Activated T-helper 1 cell treated with anti-CD3 and anti-CD28 coated beads, Interleukin-2, amount 50 U/mL, for 16 hours (primary cell): ENCODE measurements at places on chromosomes 3 and 15.

DNA sequence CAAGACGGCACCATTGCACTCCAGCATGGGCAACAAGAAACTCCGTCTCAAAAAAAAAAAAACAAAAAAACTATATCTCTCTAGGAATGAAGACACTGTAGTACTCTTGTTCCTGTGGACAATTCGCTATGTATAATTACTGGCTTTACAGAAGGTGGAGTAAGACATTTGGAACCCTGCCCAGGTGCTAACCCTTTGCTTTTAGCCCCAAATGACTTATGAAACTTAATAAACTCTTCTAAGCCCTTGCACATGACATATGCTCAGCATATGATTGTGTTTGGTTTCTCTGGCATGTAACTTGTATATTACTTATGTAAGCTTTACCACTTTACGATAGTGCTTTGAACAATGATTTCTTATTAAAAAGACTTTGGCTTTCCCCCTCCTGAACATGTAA is 27.3 kb upstream of the PRTG start:
- DNase-seq: no peak

GRCh38 chr3:48024401-48024800 is 8.2 kb upstream of the MAP4 start:
- DNase-seq: no peak

DNA sequence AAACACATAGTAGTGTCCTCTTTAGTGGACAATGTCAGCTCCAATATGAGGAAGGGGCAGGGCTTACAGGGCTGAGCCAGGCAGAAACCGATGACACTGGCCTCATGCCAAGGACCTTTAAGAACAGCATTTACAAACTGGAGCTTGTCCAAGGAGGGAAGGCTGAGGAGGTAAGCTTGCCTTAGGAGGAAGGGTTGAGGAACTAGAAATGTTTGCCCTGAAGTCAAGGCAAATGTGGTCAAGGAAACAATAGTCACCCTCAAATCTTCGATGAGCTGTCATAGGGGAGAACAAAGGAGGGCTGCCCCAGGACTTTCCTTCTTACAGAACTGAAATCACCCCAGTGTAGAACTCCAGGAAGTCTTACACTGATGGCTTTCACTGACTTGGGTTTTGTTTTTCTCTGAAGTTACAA is 136.4 kb downstream of the LIPC start:
- no peak for DNase-seq

DNA sequence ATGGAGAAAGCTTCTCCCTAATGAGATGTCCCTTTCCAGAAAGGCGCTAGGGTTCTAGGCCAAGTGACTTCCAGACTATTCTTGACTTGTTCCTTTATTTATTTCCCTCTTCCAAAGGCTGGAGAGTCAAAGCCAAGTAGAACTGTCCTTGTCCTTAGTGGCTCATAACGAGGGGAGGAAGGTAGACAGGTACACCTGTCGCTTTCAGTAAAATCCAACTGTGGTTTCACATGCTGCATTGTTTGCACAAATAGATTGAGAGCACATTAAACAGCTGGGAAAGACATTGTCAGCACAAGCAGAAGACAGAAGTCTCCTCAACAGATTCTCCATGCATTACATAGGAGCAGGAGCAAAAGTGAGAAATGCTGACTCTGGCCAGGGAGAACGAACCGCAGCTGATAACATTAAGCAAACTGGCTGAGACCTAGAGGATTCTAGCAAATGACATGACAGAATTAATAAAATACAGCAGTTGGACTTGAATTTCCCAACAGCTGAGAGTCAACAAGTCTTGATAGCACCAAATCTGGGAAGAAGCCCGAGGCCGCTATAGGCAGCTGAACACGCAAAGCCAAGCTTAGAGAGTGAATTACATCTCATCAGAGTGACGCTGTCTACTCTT is 227.7 kb downstream of the TLE3 start:
- no peak for DNase-seq

- DNase-seq: no peak
These were observed 600.5 kb downstream of the EDEM1 start for GRCh38 chr3:5787861-5788488.

GRCh38 chr3:181976526-181976925 is 264.8 kb downstream of the SOX2 start:
- DNase-seq: no peak

DNA sequence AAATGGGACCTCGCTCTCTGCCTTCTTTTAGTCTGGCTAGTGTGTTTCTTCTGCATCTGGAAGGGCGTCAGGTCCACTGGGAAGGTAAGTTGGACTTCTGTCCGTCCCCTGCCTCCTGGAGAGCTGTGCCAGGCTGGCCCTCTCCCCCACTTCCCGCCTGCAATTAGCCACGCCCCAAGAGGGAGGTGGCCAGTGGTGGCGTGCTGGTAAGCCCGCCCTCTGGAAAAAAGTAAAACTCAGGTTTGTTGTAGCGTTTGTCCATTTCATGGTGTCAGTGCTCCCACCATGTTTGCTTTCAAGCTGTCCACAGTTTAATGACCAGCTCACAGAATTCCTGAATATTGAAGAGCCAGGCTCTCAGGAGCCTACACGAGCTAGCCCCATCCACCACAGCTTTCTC is 55.6 kb downstream of the SLC6A6 start:
- DNase-seq: no peak

- no peak for DNase-seq
These were observed 26.0 kb downstream of the TARS3 start for GRCh38 chr15:101698314-101698713.

- DNase-seq: no peak
These were observed 1.5 kb upstream of the AMIGO3 start for GRCh38 chr3:49720855-49721595.

- DNase-seq: no peak
These were observed 21.1 kb downstream of the ANXA2 start for GRCh38 chr15:60376677-60377095.

- DNase-seq: peak; percentile 3
These were observed 1.3 kb upstream of the RFX7 start for GRCh38 chr15:56244811-56245576.

GRCh38 chr3:107942951-107943749 is 147.7 kb downstream of the CD47 start:
- DNase-seq: no peak

DNA sequence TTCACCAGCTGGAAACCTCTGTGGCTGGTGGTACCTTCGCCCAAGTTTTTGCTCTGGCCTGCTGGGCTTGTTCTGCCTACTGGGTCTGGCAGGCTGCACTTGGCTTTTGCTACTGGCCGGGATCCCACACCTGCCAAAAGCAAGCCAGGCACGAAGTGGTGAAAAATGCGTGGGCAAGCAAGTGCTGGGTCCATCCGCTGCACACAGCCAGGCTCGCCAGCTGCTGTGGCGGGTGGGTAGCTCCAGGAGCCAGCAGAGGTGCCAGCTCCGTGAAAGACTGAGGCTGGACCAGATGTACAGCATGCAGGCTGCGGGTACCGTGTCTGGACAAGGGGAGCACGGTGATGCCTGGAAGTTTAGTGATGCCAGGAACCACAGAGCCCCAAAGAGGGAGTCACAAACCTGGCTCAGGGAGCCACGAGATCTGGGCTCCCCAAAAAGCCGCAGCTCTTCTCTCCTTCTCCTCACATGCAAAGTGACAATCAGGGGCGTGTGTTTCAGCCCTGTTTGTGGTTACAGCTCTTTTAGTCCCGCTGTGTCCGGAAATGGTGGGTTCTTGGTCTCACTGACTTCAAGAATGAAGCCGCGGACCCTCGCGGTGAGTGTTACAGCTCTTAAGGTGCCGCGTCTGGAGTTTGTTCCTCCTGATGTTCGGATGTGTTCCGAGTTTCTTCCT is 1455.6 kb upstream of the GBE1 start:
- DNase-seq: no peak

DNA sequence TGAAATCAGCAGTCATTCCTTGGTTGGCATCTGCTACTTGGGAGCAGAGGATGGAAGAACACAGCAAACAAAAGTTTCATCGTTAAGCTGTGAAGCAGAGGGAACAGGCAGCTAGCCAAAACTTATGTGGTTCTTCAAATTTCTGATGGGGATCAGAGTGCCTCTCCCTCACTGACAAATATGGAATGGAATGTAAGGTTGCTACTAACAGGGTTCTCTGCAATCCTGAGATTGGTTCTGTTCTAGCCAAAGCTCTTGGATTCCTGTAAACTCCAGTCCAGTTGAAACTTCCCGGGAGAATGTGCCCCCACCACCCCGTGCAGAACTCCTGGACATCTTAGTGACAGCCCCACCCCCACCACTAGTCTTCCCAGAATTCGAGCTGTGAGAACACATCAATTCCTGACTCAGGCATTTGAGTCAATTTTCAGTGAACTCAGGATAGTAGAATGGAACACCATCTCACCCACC is 55.9 kb upstream of the PHLDB2 start:
- no peak for DNase-seq

DNA sequence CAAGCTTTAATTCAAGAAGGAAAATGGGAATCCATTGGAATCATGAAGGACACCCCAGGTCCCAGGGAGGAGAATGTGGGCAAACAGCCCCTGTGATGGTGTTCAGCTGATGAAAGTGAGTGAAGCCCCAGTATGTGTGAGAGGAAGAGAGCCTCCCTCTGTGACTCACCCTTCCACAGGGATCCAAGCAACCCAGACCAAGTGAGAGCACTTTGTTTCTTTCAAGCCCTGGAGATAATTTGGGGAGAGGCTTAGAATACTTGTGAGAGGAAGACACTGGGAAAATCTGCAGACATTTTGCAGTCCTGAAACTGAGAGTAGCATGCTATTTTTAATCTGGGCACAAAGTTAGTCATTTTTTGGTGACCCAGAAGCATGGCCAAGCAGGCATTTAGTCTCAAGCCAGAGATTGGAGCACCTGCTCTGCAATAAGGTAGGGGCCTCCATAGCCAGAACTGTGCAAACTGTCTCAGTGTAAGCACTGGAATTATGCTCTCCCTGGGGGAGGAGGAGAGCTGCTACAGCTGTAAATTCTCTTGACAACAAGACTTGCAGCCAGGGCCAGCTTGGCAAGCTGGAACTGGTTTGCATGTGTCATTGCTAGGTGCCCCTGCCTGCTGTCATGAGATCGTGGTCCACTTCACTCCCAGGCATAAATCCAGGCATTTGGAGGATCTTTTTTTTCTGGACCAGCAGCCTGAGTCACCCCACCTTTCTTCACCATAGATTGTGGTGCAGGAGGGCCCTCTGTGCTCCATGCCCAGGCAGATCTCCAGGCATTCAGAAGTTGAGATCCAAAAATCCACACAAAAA is 537.8 kb upstream of the DPPA4 start:
- no peak for DNase-seq

GRCh38 chr3:194103983-194104751 is 31.8 kb upstream of the HES1 start:
- no peak for DNase-seq

DNA sequence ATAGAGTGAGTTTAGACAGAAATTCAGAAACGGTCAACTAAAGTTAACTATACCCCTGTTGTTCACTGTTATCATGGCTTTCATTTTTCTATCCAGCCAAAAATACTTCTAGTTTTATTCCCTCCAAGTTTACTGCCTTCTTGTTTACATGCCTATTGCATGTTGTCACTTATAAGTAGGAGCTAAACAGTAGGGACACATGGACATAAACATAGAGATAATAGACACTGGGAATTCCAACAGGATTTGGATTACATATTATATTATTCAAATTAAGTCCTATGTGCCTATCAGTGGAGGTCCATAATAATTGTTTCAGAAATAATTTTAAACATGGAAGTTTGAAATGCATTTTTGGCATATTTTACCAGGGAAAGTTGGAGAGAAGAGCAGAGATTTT is 269.1 kb upstream of the ZNF717 start:
- DNase-seq: no peak

GRCh38 chr3:37150621-37151020 is 23.8 kb downstream of the LRRFIP2 start:
- no peak for DNase-seq

DNA sequence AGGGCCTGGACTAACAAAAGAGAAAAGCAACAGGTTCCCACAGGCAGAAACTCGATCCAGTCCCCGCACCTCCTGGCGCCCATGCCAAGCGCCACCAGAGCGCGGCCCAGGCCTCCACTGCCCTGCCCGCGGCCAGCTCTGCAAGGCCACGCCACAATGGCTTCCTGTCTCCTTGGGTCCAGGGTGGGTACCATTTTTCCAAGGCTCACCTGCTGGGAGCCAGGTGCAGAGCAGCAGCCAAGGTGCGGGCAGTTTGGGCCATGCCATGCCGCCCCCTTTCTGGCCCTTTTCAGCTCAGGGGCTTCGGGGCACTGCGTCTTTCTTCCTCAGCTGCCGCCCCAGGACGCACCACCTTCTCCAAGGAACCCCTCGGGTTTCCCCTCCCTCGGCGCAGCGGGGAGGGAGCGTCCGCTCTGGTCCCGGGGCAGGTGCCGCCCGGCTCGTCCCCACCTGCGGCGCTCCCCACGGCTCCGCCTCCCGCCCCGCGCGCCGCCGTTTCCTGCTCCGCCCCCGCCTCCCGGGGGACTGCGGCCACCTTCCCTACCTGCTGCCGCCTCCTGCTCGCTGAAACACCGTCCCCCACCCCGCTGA is at the start of gene ILDR1:
Gene ILDR1 (minus strand): TSS at position 437 of the 591 bp plus-strand sequence. CDS start 170 bp downstream, at position 267.
- no peak for DNase-seq

DNA sequence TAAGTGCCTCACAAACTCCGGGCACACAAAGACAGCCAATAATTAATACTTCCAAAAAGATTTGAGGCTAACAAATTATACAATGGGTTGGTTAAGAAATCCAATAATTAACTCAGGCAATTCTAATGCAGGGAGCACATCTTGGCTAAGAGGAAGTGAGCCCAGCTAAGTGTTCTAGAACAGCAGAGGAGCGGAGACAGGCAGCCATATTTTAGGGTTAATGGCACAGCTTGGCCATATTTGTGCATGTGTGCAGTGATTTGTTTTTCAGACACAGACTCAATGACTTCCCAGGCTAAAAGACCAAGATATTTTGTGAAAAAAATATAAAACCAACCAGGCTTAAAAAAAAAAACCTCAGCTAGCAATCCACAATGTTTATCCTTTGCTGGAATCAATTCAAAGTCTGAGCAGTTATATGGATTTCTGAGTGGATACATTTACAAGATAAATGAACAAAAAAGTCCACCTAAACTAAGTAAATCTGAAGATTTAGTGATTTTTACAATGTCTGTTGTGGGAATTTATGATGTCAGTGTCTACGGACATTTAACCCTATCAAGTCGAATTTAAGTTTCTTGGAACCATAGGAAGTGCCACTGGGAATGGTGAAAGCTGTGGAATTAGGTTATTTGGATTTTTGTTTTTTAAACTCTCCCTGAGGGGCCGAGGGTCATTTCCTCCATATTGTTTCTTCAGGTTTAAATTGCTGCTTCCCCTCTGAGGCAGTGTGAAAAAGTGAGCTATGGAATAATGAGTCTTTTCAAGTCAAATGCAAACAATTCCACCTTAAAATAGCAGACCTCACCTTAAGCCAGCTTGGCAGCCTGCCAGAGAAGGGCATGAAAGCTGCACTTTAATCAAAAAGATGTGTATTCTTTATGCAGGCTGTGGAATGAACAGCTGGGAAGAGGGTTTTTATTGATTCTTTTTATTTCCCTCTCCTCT is 413.7 kb upstream of the TBL1XR1 start:
- DNase-seq: no peak
